ENCODE measurements at places on chromosomes 5 and 9.

DNA sequence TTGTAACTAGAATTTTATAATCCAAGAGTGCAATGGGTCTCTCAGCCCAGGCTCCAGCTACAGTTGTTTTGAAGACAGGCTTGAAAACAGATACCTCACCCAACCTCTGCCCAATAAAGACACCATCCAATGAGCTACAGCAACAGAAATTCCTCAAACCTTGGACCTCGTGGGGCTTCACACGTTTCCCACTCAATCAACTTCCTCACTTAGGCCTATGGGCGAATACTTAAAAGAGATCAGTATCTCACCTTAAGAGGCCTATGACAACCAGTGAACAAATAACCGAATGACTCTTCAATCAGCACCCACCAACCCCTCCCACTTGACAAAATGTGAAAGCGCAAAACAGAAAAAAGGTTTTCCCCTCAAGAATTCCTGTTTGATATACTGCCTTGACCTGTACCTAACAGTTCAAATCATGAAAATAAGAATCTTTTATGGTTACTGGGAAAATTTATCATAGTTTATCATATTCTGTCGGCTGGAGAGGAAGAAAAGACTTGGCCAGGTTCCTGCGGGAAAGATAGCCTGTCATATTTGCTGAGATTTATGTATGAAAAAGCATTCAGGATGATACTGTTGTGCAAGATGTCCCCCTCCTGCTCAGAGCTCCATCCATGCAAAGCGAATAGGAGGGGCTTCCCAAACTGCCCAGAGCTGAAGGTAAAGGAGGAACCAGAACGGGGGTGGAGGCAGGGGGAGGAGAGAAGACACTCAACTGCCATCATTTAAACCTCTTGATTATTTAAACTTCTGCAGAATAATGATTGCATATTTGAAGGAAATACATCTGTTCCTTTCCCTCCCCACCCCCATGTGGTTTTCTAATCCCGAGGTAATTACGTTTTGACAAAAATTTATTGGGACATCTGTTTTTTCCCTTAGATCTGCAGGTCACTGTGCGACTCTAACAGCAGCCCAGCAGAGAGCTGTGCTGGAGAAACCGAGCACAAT lies 256.3 kb downstream of the NFIB start:
- DNase-seq = no peak

GRCh38 chr5:41772785-41773442 lies 97.3 kb downstream of the OXCT1 start:
- DNase-seq = no peak

GRCh38 chr5:113059232-113060040 lies 82.8 kb downstream of the DCP2 start:
- no peak for DNase-seq

DNA sequence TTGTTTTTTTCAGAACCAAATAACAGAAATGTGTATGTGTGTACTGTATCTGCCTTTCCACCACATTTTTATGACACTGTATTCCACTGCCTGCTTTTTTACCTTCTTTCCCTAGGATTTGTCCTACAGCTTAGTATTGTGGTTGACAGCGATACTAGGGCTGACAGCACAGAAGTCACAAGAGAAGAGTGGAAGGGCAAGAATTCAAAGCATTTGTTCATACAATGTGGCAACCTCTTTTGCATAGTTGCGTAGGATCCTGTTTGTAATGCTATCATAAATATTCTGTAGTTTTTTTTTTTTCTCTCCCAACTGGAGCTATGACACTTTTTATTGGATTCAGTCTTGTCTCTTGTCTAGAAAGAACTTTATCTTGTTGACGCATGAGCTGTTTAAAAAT lies 5.6 kb upstream of the BNIP1 start:
- no peak for DNase-seq

GRCh38 chr5:116614603-116614920 lies 39.9 kb upstream of the SEMA6A start:
- no peak for DNase-seq

DNA sequence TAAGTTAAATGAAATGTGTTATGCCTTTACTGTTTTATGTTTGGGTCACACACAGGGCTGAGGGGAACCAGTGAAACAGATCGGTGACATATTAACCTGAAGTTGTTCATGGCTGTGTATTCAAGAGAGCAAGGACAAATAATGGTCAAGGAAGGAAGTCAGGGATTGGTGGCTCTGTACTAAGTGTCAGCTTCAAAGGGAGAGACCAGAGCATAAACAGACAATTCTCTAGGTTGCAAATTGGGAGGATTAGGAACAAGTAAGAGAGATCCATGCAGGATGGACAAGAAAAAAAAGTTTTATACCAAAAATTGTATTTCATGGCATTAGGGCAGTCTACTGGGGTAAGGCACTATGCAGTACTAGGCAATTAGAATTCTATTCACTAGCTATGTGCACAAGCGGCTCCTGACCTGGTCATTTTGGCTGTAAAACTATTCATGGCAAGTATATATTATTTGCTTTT lies 156.3 kb downstream of the PLPPR1 start:
- DNase-seq = no peak

- DNase-seq = no peak
Measured at GRCh38 chr9:134716067-134716466, 74.5 kb downstream of the COL5A1 start.

GRCh38 chr9:4389003-4389402 lies 89.1 kb upstream of the GLIS3 start:
- no peak for DNase-seq

GRCh38 chr9:79603222-79603920 lies 31.6 kb downstream of the TLE4 start:
- no peak for DNase-seq

DNA sequence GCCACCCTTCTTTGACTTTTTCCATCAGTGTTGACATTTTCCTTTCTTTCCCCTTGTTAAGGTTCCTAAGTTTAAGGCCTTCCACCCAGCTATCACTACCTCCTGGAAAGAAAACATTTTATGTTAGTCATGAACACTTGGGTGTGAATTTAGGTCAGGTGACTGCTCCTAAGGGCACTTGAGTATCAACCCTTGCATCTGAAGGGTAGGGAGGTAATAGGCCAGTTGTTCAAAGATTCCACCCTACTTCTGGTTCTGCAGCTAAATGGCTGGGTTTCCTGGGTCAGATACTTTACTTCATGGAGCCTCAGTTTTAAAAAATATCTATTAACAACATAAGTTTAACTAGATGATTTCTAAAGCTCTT lies 49.1 kb upstream of the OSMR start:
- no peak for DNase-seq

DNA sequence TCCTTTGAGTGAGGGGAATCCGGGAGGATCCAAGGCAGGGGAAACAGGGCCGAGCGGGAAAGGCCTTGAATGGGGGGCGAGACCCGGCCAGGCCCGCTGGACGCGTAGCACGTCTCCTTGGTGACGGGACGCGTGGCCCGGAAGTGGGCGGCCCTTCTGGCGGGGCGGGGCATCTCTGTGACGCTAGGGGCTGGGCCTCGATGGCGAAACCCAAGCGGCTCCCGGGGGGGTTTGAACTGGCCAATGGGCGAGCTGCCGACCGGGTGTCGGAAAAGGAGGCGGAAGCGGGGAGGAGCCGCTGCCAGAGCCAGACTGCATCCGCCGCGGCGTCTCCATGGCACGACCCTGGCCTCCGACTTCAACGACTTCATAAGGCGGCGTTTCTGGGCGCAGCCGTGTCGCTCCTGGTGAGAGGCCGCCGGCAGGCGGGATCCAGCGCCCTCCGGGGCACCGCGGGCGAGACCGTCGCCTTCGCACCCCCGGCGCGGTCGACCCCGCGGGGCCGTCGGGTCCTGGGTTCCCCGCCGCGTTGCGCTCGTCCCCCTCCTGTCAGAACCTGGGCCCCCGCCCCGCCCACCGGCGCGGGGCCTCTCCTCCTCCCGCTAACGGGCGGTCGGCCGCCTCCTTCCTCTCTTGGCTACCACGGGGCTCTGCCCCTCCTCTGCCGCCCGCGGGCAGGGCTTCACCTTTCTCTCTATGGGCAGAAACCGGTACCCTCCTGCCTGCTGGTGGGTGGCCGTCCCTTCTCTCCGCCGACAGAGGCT lies at the start of gene ODF2:
TSS of gene ODF2 (plus strand) at position 158 of the 764 bp plus-strand sequence. CDS start at position 244, 86 bp downstream.
- DNase-seq = peak; percentile 63

DNA sequence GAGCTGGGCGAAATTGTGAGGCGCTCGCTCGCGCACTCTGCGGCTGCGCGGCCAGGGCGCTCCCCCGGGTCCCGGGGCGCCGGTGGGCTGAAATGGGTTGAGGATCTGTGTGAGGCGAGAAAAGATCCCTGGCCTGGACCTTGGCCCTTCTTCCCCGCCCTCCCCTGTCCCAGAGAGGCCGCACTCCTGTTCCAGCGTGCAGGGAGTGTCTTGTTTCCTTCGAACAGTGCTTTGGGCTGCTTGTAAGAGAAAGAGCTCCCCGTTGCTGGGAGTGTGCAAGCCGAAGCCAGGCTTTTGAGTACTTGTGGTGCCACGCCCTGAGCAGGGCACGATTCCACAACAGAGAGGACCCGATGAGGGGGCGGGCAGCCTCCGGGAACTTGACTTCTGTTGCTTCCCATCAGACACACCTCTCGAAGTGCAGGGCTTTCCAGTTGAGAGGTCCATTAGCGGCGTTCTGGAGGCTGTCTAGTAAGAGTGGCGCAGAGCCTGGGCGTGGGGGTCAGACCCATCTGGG lies 535 bp downstream of the DOLPP1 start:
- no peak for DNase-seq

- no peak for DNase-seq
Measured at GRCh38 chr9:113129884-113130283, 20.9 kb upstream of the SLC31A2 start.

DNA sequence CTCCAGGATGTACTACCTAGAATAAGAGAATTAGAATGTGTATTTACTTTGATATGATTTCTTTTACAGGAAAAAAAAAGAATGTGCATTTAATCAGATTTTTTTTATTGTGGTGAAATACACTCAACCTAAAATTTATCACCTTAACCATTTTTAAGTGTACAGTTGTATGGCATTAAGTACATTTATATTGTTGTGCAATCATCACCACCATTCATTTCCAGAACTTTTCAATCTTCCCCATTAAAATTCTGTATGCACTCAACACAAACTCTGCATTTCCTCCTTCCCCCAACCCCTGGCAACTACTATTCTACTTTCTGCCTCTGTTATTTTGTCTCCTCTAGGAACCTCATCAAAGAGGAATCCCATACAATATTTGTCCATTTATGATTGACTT lies 66.0 kb upstream of the APC start:
- no peak for DNase-seq

GRCh38 chr9:130839132-130840111 lies 4.4 kb downstream of the ABL1 start:
- DNase-seq = no peak

GRCh38 chr9:134497283-134497860 lies 144.2 kb upstream of the COL5A1 start:
- no peak for DNase-seq

DNA sequence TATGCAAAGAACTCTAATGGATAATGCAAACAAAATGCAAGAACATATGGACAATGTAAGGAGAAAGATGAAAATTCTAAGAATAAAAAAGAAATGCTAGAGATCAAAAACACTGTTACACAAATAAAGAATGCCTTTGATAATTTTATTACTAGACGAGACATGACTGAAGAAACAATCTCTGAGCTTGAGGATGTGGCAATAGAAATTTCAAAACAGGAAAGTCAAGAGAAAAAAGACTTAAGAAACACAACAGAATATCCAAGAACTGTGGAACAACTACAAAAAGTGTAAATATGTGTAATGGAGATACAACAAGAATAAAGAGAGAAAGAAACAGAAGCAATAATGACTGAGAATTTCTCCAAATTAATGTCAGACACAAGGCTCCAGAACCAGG lies 140.5 kb upstream of the ACOT12 start:
- DNase-seq = no peak

GRCh38 chr5:58795327-58795726 lies 212.5 kb downstream of the RAB3C start:
- no peak for DNase-seq

DNA sequence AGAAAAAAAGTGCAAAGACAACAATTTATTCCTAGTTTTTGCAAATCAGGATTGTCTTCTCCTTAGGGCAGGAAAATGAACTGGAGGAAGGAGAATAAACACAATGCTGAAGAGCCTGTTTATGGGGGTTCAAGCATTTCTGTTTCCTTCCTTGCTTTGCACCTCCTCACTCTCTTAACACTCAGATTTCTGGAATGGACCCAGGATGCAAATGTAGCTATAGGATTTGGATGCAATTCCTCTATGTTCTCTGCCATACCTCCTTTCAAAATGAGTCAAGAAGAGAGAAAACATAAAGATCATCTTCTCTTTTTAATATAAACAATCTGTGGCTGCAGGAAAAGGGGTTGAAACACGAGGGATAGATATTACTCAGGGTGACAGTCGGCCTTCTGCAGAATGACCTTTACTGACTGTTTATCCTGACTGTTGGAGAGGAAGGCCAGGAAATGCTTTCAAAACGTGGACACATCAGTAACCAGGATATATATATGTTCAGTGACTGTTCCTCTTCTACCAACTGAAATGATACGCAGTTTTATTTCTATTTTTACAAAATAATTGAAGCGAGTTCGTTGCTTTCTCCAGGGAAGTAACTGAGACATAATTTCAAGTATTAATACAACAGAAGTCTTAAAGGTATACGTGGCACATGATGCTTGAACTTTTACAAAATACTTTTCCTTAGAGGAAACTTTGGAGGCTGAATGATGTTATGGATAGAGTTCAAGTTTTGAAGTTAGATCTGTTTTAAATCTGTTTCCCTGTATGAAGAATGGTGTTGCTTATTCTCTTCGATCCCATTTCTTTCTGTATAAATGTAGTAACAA lies 44.4 kb downstream of the ACTBL2 start:
- no peak for DNase-seq

DNA sequence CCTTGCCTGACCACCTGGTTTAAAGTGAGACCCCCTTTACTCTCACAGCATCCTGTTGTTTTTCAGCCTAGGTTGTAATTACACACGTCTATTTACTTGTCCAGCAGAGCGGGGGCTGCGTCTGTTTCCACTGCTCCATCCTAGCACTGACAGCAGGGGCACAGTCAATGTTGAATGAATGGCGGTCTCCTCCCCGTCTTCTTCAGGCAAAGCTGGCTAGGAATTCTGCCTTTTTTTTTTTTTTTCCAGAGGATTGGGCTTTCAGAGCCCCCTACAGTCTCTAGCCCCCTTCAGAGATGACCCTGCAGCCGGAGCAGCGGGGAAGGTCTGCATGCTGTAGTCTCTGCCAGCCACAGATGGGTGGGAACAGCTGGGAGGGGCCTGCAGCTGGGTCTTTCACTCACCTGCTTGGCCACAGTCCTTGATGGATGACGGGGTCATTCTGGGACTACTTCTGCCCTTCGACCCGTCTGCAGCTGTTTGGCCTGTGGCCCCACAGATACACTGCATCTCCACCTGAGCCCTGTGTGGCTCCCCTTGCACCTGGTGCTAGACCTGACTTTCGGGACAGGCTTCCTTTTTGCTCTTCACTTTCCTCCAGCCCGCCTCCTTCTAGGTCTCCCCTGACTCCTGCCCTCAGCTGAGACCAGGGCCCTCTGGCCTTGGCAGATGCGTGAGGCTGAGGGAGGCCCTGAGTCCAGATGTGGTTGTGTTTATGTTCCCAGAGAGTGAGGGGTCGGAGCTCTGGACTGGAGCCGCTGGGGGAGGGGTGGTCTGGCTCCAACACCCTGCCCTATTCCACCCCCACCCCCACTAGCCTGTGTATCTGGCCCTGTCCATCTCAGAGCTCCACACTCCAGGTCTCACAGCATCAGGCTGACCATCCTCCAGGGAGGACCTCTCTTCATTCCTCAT lies 8.0 kb downstream of the PITX1 start:
- no peak for DNase-seq

Measured in NCI-H187 (cell line).